ENCODE measurements at places on chromosomes 5 and 9.

GRCh38 chr9:129081388-129081904 lies 535 bp downstream of the DOLPP1 start:
- no peak for DNase-seq

GRCh38 chr9:111118256-111118948 lies 80.1 kb upstream of the LPAR1 start:
- no peak for DNase-seq

- DNase-seq = no peak
These were observed 23.3 kb upstream of the RASGRF2 start for GRCh38 chr5:80936881-80937280.

DNA sequence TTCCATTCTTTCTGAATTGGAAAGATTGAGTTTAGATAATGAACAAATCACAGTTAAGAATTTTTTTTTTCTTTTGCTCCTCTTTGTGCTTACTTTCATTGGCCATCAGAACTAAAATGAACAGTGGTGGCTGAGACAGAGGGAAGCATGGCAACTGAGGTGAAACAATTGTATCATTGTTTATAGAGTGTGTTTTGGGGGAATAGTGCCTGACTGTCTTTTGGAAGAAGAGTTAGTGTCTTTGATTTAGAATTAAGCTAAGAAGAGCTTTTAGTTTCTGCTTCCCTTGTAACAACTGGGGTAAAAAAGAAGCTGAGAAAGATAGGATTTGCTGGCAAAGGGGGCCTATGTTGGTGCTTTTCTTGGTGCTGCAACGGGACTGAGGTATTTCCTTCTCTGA lies 24.0 kb downstream of the HSD17B4 start:
- no peak for DNase-seq

- DNase-seq = no peak
These were observed 46.8 kb downstream of the NIPSNAP3B start for GRCh38 chr9:104810421-104811339.

GRCh38 chr5:96339862-96340261 lies 93.2 kb downstream of the PCSK1 start:
- DNase-seq = no peak

- no peak for DNase-seq
These were observed 120.3 kb upstream of the BASP1 start for GRCh38 chr5:17096952-17097695.

DNA sequence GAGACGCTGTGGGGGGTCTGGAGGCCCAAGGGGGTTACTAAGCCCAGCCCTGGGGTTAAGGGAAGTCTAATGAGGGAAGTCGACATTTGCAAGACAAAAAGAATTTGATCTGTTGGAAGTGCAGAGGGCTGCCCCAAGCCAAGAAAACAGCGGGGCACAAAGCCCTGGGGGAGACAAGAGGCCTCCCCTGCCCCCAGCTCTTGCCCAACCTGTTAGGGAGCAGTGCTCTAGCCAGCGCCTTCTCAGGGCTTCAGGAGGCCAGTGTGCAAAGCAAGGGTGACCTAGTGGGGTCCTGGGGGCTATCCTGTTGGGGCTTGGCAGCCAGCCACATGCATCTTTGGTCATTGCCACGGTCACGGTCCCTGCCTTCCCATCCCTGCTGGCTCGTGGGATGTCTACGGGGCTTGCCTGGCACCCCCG lies 25.2 kb downstream of the GFI1B start:
- no peak for DNase-seq

DNA sequence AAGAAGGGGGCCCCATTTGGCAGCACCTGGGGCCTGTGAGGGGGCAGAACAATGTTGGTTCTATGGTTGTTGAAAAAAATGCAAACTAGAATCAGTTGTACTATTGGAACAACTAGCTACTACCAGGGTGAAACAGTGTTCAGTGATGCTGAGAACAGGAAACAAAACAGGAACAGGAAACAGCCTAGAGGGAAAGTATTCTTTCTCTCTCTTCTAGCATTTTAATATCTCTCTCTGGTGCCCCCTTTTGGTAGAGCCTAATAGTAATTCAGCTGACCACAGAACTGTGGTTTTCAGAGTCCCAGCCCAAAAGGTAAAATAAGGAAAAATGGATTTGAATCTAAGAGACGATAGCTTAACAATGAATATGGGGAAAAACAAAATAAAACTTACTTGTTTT lies 138.0 kb upstream of the KCNN2 start:
- no peak for DNase-seq

DNA sequence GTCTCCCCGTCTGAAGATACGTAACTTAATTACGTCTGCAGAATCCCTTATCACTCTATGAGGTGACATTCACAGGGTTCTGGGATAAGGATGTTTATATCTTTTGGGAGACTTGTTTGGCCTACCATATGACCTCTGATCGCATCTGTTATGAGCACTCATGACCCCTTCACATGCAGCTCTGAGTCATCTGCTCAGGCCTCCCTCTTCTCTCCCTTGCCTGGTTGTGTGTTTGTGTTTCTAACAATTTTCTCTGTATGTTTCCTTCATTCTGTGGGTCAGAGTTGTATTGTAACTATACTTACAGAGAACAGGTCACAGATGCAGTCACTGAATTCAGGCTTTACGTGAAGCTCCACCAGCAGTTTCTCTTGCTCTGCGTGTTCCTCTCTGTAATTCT lies 330.6 kb downstream of the TENT4A start:
- no peak for DNase-seq

DNA sequence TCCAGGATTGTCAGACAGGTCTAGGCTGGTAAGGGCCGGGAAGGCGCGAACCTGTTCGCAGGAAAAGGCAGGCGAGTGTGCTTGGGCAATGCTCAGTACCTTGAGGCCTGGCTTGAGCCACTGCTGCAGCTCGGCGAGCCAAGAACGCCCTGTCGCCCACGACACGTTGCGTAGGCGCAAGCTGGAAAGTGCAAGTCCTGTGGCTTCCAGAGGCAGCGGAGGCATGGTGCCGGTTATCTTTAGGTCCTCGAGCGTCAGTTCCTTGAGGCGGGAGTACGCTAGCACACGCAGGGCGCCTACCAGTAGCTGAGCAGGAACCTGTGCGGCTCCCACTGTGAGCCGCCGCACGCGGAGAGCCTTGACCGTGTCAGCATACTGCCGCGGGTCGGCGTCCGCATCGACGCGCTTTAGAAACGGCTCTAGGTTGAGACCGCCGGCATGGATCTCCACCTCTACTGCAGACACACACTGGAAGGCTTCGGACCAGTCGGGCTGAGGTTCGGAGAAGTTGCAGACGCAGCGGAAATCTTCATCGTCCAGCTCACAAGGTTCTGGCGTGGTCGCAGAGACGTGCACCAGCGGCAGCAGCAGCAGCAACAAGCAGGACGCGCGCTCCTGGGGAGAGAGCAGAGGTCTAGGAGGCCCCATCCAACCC lies 482 bp downstream of the CD14 start:
- peak; percentile 47 for DNase-seq

DNA sequence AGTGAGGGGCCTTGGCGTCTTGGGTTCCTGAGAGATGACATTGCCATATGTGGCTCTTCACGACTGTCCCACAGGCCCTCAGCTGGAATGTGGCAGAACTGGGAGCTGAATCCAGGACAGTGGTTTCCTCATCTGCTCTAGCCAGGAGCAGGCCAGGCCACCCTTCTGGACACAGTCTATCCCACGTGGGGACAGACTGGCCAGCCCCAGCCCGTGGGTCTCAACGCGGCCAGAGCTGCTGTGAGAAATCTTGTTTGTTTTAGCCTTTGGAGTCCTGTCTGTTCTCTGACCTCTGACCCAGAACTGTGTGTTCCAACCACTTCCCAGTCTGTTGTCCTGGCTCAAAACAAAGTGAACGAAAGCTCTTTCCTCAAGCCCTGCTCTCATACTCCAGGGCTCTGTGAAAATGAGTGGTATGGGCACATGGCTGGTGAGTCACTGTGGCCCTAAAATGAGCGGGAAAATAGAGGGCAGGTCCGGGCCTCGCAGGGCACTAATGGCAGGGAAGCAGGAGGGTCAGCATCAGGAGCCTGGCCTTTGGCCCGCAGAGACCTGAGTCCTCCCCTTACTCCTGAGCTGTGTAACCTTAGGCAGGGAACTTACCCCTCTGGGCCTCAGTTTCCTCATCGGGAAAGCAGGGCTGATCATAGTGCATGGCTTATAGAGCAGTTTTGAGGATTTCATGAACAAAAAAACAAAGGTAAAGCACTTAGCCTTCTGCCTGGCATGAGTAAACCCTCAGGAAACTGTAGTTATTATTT lies 34.8 kb upstream of the GLRX start:
- DNase-seq = no peak

- no peak for DNase-seq
These were observed 1.6 kb downstream of the ZNF462 start for GRCh38 chr9:106864373-106865143.

- DNase-seq = no peak
These were observed 494.6 kb downstream of the GADD45G start for GRCh38 chr9:90099262-90099963.
